Calu3 (cell line): ENCODE measurements at places on chromosomes 11 and 22. TPM values are rescaled to one million over a fixed set of nuclear protein-coding genes. Genes with fewer than 3 reads are reported as not detected.

IL10RA gene
- 0.05 and 0.76 TPM in 2 replicates for total RNA-seq

RAB3IL1 gene
- 0.76 and 2.4 TPM in 2 replicates for total RNA-seq

DNA sequence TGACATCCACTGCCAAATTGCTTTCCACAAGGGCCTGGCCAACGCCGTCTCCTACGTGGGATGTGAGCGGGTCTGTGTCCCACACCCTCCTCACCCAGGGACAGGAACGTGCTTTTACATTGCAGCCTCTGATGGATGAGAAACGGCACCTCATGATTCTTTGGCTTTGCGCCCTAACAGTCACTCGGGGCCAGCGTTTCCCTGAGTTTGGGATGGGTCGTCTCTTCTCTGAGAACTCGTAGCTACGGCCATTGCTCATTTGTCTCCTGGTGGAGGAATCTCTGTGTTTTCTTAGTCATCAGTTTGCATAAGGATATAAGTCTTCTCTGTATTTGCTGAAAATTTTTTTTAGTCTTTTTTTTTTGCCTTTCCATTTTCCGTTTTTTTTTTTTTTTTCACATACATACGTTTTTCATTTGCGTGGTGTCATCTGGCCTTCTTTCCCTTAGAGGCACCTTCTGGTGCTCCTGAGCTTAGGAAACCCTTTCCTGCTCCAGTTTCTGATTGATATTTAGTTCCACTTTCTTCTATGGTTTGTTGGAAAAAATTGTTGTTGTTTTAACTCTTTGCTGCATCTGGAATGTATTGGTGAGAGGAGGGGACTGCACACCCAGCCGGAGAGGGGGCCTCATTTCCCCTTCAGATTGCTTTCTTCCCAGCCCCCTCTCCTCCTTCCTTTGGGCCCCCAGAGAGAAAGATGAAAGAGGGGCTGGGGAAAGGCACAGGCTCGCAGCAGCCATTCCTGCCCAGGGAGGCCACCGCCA is 12.0 kb downstream of the TNNT3 start:
- no peak for DNase-seq

UPK3A gene
- not detected in 2 replicates for total RNA-seq

B4GAT1 gene
- 11.8 and 12.2 TPM in 2 replicates for total RNA-seq
